ENCODE measurements at places on chromosomes 7 and 10.

DNA sequence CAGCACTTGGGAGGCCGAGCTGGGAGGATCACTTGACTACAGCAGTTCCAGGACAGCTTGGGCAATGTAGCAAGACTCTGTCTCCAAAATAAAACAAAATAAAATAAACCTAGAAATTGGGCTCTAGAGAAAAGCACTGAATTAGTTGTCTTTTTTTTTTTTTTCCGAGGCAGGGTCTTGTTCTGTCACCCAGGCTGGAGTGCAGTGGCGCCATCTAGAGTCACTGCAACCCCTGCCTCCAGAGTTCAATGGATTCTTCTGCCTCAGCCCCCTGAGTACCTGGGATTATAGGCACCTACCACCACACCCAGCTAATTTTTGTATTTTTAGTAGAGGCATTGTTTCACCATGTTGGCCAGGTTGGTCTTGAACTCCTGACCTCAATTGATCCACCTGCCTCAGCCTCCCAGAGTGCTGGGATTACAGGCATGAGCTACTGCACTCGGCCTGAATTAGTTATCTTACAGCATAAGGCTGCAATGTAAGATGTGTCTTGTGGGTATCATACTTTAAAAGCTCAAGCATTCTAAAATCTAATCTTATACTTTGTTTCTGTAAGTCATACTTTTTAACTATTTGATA, 12.8 kb downstream of the MEIG1 start:
- DNase-seq, result no peak

- DNase-seq, result no peak
Measured at GRCh38 chr10:120833222-120833928, 17.8 kb upstream of the WDR11 start.

GRCh38 chr7:86848226-86848625, 204.5 kb downstream of the GRM3 start:
- DNase-seq, result no peak

DNA sequence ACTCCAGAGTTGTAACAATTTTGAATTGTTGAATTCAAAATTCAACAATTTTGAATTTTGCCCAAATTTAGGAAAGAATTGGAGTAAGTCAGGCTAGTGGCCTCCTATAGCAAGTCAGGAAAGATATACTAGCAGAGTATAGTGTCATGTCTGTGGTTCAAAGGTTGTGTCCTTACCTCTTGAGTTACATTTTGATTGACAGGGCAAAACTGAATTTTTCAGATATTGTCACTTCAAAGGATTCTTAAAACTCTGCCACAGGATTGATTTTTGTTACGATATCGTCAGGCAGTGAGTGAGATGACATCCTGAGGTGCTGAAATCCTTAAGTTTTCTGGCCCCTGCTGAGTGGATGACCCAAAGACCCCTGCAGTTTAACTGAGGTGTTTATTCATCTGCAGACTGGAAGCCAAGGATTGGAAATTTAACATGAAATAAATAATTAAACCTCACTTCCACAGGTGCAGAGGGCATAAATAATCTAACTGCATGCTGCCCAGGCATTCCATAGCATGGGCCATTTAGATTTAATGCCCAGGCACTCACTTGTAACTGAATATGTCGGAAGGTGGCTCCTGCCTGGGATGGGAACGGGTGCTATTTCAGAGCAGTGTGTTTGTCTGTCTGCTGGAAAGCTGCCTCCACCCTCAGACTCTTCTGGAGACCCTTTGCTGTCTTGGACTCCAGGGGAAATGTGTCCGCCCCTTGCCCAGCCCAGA, 50.8 kb downstream of the RBM20 start:
- DNase-seq, result no peak

DNA sequence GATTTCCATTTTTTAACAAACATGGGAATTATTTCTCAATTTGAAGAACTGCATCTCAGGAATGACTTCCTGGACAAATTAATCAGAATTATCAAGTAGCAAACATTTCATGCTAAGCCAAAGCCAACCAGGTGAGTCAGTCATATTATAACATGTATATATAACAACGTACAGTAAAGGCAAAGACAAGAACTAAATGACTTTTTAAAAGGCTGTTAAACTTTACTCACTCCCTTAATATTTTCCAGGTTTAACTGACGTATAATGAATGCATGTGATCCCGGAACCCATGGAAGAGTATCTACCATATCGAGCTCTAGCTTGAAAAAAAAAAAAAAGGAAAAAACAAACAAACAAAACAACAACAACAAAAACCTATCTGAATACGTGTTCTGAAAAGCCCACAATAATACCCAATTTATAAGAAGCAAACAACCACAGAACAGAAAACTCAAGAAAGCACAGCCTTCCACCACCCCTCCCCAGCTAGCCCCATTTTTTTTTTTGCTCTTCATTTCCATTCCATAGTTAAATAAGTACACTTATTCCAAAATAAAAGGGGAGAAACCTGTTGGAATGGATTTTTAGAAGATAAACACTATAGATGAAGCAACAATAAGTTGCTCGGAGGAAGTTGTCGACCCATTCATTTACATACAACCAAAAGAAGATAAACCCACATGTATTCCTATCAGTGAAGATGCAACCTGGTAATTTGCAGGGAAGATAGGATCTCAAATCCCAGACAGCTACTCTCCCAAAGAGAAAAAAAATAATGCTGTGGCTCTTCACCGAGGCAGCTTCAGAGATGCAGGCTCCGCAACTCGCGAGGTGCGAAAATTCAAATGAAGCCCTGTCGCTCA, 537 bp downstream of the NAPEPLD start:
- no peak for DNase-seq

DNA sequence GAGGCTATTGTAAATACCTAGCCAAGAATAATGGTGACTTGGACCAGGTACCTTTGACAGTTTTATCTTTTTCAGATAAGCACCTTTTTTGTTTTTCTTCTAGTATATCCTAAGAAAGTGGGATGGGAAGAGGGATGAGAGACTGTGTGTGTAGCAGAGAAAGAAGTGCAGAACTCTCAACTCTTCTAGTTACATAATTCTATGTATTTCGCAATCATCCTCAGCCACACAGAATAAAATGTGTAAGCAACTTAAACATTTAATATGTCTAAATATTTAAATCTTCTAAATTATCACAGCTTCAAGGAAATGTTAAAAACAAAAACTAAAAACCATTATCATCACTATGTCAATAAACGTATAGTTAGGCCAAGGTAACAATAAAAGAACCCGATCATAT, 42.6 kb upstream of the GSAP start:
- DNase-seq, result no peak

GRCh38 chr7:3995187-3995586, 686.9 kb upstream of the FOXK1 start:
- DNase-seq, result no peak

DNA sequence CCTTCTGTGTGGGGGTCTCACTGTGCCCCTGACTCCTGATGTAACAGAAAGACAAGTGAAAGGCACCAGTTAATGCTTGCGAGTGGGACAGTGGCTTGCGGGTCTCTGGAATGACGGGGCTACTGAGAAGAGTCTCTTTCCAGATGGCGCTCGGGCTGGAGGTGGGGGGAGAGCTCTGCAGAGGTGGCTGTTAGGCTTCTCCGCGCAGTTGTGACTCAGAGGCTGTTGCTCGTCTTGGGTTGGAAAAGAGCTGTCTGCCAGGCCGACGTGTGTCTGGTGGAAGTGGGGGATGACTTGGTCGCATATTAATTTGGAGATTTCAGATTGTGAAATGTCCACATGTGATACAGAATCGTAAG, 27.9 kb upstream of the SH2B2 start:
- no peak for DNase-seq

DNA sequence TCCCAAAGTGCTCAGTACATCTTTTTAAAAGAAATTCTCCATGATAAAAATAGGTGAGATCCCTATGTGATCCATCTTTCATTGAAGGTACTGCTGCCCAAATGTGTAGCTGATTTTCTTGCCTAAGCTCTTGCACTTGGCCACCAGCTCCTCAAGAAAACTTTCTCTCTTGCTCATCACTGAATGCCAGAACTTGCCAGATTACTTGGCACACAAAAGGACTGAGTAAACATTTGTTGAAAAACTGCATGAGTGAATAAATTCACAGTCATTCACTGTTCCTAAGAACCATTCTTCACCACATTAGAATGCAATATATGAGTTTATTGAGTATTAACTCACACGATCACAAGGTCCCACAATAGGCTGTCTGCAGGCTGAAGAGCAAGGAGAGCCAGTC, 99.9 kb downstream of the TRIL start:
- no peak for DNase-seq

DNA sequence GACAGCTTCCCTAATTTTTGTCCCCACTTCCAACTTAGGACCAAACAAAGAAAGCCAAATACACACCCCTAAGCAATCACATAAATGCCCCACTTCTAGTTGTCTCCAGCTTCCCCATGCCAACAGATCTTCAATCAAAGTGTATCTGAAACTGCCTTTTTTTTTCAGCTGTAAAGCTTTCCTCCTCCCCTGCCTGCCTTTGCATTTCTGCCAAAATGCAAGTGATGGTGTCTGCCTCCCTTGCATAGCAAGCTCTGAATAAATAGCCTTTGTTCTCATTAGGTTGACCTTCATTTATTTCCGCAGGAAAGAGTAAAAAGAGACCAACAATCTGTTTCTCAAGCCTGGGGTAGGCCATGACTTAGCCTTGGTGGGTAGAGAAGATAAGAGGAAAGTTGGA, 459.4 kb downstream of the GPAM start:
- DNase-seq, result no peak

GRCh38 chr7:47343061-47343455, 238.9 kb downstream of the TNS3 start:
- no peak for DNase-seq

DNA sequence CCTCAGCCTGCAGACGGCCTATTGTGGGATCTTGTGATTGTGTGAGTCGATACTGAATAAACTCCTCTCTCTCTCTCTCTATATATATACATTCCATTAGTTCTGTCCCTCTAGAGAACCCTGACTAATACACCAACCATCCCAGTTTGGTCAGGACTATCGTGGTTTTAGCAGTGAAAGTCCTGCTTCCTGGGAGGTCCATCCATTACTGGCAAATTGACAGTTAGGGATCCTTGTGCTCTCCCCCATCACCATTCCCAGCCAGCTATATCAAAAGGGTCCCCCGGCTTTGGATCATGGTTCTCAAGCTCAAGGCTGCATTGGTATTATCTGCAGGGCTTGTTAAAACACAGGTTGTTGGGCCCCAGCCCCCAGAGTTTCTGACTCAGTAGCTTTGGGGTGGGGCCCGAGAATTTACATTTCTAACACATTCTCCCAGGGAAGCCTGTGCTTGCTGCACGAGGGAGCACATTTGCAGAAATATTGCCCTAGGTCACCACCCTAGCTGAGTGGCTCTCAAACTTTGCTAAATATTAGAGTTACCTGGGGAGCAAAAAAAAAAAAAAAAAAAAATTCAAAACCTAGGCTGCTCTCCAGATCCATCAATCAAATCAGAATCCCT, 899.1 kb upstream of the AUTS2 start:
- DNase-seq, result no peak

- DNase-seq, result no peak
Measured at GRCh38 chr10:36450380-36450779, 675.0 kb upstream of the ANKRD30A start.

GRCh38 chr7:483656-484355, 35.8 kb downstream of the PDGFA start:
- no peak for DNase-seq

GRCh38 chr7:106047184-106047583, 64.9 kb downstream of the SYPL1 start:
- DNase-seq, result no peak

GRCh38 chr7:148944935-148945934, 61.1 kb upstream of the EZH2 start:
- no peak for DNase-seq

- DNase-seq, result no peak
Measured at GRCh38 chr10:99958302-99958701, 51.4 kb downstream of the DNMBP start.

GRCh38 chr7:34156336-34156735, 251.0 kb downstream of the BMPER start:
- no peak for DNase-seq

Measured in activated naive CD4-positive, alpha-beta T cell treated with anti-CD3 and anti-CD28 coated beads, Interleukin-2, amount 50 U/mL, for 72 hours (primary cell).